ENCODE measurements at places on chromosomes 3 and 15.

- no peak for DNase-seq
Observed at GRCh38 chr3:160684368-160684740, 7.4 kb downstream of the ARL14 start.

GRCh38 chr3:152296971-152297370, 28.2 kb downstream of the MBNL1 start:
- no peak for DNase-seq

DNA sequence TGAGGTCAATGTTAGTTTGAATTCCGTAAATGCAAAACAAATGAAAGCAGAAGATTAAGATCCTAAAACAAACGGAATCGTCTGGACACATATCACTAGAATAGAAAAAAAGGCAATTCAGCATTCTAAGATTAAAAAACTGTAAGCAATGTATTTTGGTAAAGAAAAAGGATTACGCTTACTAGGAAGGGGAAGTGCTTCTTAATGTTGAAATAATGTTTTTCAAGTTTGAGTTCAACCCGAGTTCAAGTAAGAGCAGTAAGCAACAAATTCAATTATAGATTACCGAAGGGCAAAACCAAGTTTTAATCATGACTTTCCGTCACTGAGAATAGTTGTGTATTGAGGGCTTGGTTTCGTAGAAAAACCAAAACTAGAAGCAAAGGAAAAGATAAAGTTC, 637 bp downstream of the CIP2A start:
- DNase-seq: no peak

DNA sequence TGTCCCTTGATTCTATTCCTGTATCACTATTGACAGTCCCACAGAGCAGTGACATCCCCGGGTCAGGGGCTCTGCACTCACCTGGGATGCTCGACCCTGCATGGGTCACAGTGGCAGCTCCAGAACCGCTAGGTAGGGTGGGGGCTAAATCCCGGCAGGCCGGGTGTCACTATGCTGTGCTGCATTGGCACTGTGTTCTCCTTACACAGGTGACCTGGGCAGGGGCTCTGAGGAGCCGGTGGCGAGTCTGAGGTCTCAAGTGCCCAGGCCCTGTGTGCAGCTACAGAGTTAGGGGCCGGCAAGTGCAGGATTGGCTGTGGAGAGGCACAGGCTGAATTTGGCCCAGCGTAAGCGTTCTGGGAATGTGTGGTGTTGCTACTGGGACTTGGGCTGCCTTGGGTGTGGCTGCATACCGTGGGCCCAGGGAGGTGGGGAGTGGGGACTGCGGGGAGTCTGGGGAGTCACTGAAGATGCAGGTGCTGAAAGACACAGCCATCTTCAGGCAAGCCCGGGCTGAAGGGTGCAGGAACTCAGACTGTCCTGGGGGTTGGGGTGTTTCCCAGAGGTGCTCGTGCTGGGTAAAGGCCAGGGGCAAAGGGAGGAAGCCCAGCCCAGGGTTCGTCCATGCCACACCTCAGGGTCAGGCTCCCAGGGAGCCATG, 102.6 kb upstream of the PRR20G start:
- DNase-seq: no peak

GRCh38 chr15:69579950-69580618, 127.5 kb downstream of the RPLP1 start:
- DNase-seq: no peak

All from tibial nerve (tissue), 4 donors.